ENCODE measurements at places on chromosomes 3 and 15.

DNA sequence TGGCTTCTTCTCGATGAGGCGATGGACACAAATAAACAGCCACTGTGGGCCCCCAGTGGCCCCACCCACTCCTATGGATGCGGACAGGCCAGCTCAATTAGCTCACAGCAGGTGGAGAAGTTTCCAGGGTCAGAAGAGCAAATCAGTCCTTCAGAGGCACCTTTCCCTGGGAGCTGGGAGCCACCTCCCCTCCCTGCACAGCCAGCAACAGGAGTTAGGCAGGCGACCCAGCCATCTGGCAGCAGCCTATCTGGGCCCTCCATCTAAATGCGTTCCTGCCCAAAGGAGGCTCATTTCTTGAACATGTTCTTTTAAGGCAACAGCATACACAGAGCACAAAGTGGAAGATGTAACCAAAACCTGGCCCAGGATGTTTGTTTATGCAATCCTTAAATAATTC lies 211.9 kb upstream of the ARRDC4 start:
- no peak for DNase-seq

DNA sequence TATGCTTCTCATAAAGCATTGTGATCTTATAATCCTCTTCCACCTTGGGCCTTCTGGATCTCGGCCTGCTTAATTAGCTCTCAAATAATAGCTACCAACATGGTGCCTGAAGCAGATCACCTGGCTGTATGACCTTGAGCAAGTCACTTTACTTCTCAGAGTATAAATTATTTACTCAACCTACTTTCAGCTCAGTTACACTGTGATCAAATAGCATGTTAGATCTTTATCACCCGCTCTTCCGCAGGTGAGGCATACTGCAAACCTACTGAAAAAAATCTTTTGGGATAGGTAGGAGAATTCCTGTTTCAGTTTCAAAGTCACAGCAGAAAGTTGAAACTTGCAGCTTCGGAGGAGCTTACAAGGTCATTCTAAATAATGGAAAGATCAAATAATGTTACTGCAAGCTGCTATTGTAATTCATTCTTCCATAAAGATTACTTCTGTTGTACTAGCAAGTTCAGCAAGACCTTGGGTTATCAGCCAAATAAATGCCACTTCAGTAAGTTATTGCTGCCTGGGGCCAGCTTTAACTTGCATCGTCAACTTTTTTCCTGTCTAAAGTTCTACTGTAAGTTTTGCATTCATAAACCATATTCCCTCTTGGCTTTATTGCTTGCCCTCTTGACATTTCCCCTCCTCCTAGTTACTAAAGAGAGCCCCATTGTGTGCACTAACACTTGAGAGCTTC lies 268.4 kb upstream of the ATP11B start:
- DNase-seq: no peak

DNA sequence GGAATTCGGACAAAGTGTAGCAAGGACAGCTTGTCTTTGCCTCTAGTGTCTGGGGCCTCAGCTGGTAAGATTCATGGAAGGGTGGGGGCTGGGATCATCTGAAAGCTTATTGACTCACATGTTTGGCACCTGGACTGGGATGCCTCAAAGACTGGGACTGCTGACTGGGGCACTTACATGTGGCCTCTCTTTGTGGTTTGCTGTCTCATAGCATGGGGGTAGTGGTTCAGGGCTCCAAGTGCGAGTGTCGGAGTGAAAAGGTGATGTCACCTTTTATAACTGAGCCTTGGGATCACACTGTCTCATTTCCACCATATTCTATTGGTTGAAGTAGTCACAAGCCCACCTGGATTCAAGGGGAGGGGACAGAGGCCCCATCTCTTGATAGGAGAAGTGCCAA lies 6.8 kb downstream of the MFSD1 start:
- peak; percentile 59 for DNase-seq

GRCh38 chr3:49276475-49277382 lies at the start of gene C3orf62:
C3orf62 (minus strand) TSS chr3:49277232; CDS start chr3:49276872, 360 bp downstream.
- DNase-seq: no peak

- DNase-seq: no peak
Observed at GRCh38 chr15:77642793-77643430, 10.2 kb upstream of the LINGO1 start.

GRCh38 chr3:39050029-39050428 lies 1.7 kb downstream of the SCN11A start:
- no peak for DNase-seq

- peak; percentile 10 for DNase-seq
Observed at GRCh38 chr3:13300546-13301285, 119.4 kb downstream of the NUP210 start.

- DNase-seq: no peak
Observed at GRCh38 chr15:52498706-52499105, 30.0 kb downstream of the MYO5A start.

DNA sequence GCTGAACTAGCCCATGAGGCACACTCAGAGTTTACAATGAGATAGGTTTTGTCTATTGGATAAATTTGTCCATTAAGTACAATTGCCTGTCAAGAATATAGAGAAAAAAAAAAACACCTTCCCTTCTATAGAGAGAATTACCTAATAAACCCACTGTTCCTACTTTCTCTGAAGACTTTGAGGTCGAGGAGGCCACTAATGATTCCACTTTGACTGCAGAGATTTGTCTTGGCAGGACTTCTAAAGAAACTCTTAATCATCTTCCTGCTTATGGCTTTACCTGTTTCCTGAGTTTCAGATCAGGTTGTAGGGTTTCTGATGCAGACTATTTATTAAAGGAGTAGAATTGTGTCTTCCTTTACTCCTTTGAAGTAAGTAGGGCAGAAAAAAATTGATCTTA lies 342.4 kb upstream of the KCNMB2 start:
- DNase-seq: no peak

GRCh38 chr3:183099838-183100204 lies 525 bp upstream of the MCCC1 start:
- DNase-seq: no peak

All from Kasumi-1 (cell line).